ENCODE measurements at places on chromosomes 11 and 22.

- no peak for DNase-seq
These were observed 26.5 kb upstream of the MUC5AC start for GRCh38 chr11:1131033-1131911.

GRCh38 chr11:19735909-19736498, 23.4 kb downstream of the NAV2 start:
- no peak for DNase-seq

DNA sequence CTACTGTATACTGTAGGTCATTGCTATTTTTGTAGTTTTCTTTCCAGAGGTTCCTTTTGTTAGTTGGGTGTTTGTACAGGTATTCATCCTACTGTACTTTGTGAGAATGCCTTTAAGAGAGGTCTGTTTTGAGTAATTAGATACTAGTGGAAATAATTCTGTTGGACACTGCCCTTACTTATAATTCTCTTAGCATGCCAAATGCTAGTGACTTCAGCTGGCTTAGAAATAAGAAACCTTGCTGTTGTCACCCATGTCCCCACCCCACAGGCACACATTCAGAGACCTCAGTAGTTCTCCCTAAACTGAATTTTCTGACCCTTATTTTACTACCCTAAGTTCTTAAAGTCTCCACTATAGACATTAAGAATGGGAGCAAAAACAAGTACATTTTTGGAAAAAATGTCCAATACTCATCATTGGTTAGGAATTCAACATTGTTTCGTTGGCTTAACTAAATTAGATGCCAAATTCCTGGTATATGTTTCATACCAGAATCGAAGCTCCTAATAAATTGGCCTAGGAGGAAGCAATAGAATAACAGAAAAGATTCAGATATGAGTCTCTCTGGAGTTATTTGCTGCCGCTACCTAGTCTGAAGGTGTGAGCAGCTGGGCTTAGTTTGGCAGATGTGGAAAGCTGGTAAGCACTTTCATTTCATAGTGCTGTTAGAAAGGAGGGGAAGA, 28.4 kb downstream of the ZNF143 start:
- no peak for DNase-seq

GRCh38 chr11:86207413-86207812, 37.1 kb upstream of the EED start:
- no peak for DNase-seq

- no peak for DNase-seq
These were observed 52.9 kb upstream of the FDX1 start for GRCh38 chr11:110376711-110377324.

DNA sequence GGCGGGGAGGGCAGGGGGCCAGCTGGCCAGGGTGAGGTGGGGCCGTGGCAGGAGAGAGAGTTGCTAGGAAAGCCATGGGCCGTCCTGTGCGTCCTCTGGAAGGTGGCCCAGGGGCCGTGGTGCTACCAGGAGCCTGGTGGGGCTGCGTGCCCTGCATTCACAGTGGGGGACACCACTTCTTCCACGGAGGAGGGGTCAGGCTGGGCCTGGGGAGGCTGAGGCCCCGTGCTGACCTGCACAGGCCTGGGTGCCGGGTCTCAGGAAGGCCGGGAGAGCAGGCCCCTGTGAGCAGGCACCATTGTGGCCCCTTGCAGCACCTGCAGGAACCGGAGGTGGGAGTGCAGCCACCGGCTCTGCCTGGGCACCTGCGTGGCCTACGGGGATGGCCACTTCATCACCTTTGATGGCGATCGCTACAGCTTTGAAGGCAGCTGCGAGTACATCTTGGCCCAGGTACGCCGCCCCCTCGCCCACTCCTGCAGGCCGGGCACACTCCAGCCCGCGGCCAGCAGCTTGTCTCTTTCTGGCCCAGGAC, 12.0 kb downstream of the MUC5B start:
- DNase-seq = no peak

GRCh38 chr11:117771197-117771596, 25.8 kb downstream of the DSCAML1 start:
- DNase-seq = no peak

GRCh38 chr22:32796865-32797573, 4.5 kb upstream of the TIMP3 start:
- DNase-seq = peak; percentile 22

DNA sequence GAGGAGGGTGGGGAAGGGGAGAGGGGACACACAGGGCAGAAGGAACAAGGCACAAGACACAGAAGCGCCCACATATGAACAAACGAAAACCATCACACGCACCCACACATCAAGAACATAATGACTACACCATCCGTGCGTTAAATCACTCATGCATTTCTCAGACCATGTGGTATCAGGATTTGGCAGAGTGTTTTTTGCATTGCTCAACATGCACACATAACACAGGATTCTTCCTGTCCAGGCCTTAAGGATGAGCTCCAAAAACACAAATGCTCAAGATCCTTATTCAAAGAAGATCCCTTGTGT, 309.5 kb downstream of the CADM1 start:
- DNase-seq = no peak

DNA sequence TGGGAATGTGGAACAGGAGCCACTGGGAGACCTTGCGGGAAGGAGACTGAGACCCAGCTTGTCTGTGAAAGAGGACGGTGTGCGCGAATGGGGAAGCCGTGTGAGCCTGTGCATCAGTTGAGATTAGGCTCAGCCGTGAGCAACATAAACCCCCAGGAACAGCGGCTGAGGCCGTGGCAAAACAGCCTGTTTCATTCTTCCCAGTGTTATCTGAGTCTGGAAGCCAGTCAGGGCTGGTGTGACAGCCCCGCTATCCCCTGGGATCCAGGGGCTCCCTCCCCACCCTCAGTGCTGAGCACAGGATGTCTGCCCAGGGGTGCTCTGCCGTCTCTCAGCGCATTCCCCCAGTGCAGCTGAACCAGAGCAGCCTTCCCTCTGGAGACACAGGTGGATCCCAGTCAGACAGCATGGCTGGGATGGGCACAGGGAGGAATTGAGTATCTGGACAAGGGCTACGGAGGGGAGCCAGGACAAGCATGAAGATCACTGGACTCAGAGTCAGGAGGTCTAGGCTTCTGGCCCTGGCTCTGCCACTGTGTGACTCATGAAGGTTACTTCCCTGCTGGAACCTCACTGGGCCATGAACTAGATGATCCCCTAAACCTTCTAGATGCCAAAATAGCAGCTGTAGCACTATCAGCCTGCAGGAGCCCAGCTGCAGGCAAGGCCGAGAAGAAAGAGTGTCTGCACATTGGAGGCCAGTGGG, 8.6 kb downstream of the OAF start:
- DNase-seq = no peak

- DNase-seq = no peak
These were observed 81.2 kb downstream of the RASSF10 start for GRCh38 chr11:13090228-13090708.

DNA sequence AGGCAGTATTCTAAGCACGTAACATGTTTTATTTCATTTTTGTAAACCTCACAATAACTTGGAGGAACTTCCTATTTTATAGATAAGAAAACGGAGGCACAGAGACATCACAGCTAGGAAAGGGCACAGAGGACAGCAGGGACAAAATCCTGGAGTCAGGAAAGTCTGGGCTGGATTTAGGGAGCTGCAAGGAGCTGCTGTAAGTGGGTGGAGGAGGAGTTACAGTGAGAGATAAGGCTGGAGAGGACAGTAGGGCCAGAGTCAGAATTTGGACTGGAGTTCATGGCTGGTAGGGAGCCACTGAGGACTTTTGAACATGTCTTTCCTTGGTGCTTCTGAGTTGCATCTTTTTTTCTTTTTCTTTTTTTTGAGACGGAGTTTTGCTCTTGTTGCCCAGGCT, 32.2 kb upstream of the PTPRJ start:
- DNase-seq = no peak

DNA sequence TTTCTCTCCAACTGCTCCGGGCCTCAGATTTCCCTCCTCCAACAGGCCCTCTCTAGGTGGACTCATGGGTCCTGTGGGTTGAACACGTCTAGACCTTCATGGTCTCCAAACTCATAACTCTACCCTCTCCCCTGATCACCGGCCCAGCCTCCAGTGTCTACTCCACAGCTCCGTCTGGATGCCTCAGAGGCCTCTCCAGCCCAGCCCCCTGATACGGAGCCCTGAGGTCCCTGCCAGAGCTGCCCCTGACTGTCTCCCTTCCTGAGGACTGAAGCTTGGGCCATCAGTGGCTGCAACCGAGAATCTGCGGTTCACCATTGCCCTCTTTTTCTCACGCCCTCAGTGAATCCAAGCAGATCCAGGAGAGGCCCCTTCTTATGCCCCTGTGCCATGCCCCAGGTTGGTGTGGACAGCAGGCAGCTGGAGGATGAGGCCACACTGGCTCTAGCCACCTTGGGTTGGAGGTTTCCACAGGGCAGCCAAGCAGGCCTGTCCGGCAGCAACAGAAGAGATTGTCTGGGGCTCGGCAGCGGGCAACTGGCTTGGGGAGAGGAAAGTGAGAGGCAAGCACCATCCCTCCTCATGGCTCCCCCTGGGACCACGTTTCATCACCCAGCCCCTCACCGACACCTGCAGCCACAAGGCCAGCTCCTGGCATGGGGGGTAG, 104.6 kb upstream of the FGF3 start:
- DNase-seq = no peak

DNA sequence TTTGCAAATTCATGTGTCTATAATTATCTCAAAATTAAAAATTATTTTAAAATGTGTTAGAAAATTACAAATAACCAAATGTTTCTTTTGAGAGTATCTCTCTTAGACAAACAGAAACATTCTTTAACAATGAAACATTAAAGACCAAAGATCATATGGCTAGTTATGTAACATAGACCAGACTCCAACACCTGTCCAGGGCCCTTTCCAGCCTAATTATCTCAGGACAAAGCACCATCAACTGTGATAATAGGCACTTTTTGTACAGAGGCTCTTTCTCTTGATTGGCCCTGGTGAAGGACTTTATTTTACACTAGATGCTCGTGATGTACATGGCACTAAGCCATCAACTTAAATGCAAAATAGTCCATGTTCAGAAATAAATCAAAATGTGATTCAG, 5.0 kb upstream of the PLEKHA7 start:
- no peak for DNase-seq

- no peak for DNase-seq
These were observed 65.6 kb downstream of the BUD13 start for GRCh38 chr11:116707161-116707629.

GRCh38 chr11:2686360-2687222, 13.2 kb downstream of the KCNQ1OT1 start:
- DNase-seq = no peak

- peak; percentile 1 for DNase-seq
These were observed 15.7 kb upstream of the GNB1L start for GRCh38 chr22:19870153-19871022.

DNA sequence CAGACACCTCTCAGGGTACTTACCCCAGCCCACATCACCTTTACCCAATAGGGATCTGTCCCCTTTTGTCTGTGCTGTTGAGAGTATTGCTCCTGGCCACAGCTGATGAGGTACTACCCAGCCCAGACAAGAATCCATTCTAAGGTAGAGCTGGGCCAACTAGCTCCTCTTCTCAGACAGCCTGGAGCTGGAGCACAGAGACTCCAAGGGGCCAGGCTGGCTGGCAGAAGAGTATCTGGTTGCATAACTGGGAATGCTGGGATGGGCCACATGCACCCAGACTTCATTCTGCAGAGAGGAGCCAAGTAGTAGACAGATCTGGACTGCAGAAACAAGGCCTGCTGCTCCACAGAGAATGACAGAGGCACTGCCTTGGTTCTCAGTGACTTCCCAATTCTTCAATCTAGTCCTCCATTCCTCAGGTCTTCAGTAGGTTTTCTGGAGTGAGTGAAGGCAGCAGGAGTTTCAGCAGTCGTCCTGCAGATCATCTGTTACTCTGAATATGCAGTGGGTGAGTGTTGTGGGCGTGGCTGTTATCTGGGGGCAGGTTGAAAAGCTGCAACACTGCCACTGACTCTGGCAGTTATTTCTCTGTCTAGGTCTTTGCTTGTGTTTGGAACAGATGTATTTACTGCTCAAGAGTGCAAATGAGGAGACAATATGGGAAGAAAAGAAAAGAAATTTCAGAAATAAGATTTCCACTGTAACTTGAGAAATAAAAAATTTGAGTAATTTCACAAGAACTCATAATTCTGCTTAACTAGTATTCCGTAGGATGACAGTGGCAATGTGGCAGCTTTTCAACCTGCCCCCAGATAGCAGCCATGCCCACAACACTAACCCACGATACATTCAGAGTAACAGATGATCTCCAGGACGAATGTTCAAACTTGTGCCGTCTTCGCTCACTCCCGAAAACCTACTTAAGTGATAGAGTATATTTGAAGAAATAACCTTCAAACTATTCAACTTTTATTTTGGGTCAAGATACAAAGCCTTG, 34.9 kb downstream of the MAPK1 start:
- no peak for DNase-seq

DNA sequence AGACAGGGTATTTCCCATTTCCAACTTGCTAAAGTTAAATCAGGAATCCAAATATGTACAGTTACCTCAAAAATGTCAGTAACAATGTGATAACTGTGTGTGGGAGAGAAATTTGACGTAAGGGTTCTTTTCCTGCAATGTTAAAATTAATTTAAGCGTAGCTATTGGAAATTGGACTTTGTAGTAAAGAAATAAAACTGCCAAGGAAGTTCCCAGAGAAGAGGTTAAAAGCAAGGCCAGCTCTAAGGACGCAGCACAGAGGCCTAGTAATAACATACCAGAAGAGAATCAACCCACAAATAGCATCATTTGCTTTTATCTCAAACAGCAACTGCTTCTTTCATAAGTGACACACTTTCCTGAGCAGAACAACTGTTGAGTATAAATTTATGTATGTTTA, 36.8 kb upstream of the GRIA4 start:
- no peak for DNase-seq

GRCh38 chr11:58941838-58942237, 2.5 kb downstream of the GLYATL1 start:
- DNase-seq = no peak

DNA sequence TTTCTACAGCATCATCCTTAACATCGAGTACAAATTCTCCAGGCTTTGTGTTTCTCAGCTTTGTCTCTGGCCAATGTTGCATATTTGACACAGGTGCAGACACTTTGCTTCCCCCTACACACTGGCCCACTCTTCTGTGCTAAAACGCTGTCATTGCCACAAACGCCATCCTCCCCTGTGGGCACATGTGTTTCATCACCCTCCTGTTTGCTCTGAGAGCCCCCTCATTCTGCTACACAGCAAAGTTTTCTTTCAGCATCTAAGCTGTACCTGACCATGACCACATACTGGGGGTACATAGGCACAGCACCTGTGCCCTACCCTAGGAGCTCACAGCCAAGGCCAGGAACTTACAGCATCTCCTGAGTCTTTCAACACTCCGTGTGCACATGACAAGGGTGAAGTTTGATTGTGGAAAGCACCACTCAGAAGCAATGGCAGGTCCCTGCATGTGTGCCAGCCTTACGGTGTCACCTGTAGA, 7.9 kb upstream of the IGLL5 start:
- no peak for DNase-seq

- no peak for DNase-seq
These were observed 119.0 kb downstream of the SLC17A6 start for GRCh38 chr11:22456993-22457762.

- DNase-seq = no peak
These were observed 10.0 kb downstream of the SCUBE1 start for GRCh38 chr22:43333156-43333555.

DNA sequence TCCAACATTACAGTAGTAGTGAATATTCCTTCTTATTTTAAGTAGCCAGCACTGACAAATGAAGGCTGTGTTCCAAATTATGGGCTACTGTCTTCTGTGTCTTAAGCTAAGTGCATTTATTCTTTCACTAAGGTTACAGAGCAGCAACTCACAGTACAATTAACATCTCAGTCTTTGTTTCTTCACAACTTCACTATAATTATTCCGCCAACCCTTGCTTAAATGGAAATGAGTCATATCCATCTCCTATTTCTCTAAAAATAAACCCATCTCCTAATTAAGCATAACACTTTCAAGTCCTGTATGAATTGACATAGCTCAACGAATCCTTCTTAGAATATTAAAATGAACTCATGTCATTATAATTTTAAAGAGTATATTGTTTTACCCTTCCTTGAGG, 6.7 kb downstream of the ETS1 start:
- no peak for DNase-seq

Measured in stimulated activated CD4-positive, alpha-beta T cell treated with anti-CD3 and anti-CD28 coated beads, Interleukin-15, amount 100 ng/mL, for 1 hour (primary cell).